ENCODE measurements at places on chromosomes 5 and 9.

- peak; percentile 77 for DNase-seq
These were observed 66.9 kb upstream of the GLIS3 start for GRCh38 chr9:4366591-4367330.

- DNase-seq, result no peak
These were observed 869.1 kb downstream of the NR2F1-AS1 start for GRCh38 chr5:92711956-92712355.

DNA sequence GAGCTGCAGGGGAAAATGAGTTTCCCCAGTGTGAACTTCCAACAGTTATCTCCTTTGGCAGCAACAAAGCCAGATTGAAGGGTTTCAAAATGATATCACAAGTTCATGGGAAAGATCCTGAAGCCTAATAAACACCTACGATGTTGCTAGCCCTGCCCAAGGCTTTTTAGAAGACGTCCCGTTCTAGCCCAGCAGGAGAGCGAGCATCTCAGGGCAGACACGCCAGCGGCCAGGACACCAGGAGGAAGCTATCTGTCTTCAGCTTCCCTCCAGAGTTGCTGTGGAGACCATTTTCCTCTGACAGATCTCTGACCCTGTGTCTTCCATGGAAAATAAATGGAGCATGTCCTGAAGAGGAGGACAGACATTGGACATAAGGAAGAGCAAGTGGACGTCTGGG is 98.4 kb downstream of the FBXO38 start:
- DNase-seq, result no peak

DNA sequence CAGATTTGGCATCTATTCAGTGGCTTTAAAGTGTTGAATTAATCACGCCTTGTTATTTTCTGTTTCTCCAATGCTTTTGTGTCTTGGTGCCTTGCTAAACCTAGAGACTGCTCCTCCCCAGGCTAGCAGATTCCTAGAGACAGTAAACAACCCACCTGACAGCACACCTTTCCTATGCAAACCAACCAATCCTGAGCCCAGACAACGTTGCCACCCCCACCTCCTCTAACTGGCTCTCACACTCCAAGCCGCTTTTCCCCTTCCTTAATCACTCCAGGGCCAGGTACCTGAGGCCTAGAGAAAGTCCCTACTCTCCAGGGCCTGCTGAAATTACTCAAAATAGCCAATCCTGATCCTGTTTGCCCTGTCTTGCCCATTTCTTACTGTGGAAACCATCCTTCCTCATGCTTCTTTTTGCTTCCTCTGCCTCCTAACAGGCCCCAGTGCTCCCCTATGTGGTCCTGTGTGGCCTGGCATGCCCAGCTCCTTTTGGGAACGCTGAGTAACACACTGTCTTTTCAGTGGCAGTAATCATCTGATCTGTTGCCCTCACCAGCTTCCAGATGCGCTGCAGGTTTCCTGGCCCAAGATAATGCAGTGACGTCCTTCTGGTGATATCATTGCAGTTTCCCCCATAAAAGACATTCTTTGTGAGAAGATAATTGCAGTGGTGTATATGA is 53.4 kb downstream of the GAS1 start:
- peak; percentile 46 for DNase-seq

DNA sequence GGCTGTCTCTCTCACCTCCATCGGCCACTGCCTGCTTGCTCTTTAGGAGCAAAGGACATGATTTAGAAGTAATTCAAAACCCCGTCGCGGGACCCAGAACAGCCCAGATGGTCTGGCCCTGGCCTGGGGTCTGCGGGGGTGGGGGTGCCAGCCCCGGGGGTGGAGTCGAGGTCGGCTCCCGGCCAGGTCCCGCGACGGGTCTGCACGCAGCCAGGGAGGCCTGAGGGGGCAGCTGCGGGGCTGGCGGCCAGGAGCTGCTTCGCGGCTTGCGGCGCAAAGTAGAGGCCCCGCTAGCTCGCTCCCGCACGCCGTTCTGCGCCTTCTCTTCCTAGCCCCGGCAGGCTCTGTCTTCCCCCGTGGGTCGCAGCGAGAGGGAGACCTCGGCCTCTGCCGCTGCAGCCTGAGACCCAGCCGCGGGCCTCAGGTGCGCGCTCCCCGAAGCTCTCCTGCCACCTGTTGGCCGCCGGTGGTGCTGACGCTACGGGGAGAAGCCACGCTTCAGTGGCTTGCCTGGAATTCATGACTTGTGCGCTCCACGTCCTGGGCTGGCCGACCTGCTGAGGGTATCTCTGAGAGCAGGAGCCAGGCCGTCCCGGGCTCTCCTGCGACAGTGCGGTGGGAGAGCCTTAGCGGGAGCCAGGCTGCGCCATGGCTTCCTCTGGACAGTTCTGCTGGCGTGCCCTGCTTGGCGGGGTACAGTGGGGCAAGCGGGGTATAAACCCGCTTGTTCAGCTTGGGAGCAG is 157.2 kb upstream of the PITX1 start:
- peak; percentile 66 for DNase-seq

DNA sequence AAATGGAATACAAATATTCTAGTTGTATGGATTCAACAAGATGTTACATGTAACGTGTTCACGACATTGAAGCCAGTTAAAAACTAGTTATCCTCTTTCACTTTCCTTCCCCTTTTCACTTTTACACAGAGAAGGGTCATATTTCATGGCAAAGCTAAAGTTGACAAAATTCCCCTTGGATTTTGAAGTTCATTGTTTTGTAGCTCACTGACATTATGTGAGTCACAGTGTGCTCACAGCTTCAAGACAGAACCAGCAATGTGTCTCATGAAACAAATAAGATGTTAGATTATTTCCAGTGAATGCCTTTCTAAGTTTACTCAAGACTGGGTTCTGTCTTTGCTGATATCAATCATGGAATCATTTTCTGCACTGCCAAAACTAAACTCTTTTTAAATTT is 535.5 kb upstream of the GRIN3A start:
- DNase-seq, result no peak

DNA sequence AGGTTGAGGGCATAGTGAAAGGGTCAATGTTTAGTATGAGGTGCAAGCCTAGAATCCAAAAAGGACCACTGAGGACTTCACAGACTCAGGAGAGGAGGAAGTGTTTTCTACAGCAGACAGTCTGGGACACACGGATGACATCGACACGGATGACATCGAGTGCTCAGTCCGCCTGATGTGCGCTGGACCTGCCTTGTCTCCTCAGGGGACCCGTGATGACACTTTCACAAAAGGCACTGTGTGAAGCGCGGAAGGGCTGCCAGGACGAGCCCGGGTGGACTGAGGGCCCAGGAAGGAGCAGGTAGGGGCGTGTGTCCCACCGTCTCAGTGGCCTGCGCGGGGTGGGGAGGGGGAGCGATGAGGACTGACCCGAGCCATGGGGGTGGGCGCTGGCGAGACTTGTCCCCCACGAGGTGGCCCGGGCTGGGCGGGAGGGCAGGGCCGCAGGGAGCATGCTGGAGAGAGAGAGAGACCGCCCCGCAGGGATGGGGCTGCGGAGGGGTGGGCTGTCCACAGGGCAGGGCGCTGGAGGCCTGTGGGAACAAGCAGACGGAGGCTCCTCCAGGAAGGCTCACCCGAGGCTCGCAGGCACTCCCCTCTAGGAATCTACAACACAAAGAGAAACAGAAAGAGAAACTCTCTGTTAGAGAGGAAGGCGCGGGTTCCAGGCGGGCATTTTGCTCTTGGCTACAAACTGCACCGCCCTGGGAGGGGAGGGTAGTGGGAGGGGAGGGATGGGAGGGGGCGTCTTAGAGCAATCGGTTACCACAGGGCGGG is 54.9 kb downstream of the USP20 start:
- no peak for DNase-seq

- DNase-seq, result no peak
These were observed 439.5 kb upstream of the RGMB start for GRCh38 chr5:98333921-98334320.

Data from SK-MEL-5 (cell line).